NB4 (cell line): ENCODE measurements at places on chromosomes 11 and 22.
A peak's percentile ranks its signal among the peaks of the same experiment; 100 is the strongest.

- DNase-seq, result peak; percentile 56
These were observed 1348.2 kb upstream of the RAG2 start for GRCh38 chr11:37946155-37946766.

- no peak for DNase-seq
These were observed 33.7 kb upstream of the PITPNB start for GRCh38 chr22:27952779-27953178.

DNA sequence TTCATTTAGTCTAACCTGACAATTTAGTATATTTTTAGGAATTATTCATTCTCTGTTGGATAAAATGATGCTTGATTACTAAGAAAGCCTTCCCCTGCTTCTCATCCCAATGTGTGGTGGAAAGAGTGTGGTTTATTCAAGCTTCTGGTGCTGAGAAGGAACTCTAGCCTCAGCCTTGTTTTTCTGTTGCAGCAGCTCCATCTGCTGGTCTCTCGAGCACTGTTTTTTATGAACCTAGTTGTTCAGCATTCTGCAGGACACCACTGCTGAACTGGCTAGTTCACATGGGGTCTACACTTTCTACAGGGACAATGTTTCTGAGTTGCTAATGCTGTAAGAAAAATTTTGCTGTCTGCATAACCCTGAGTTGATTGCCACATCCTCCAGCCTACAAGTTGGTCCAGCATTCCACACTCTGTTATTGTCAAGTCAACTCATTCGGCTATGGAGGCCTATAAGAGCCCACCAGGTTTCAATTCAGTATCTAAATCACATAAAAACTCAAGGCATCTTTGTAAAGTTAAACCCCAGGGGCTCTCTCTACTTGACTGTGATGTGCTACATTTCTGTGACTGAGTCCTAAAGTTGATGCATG is 14.3 kb downstream of the OR2AG2 start:
- peak; percentile 62 for DNase-seq

- DNase-seq, result no peak
These were observed 569.3 kb downstream of the MIAT start for GRCh38 chr22:27226666-27227065.

GRCh38 chr22:46116491-46116958 is 33.8 kb upstream of the PPARA start:
- peak; percentile 89 for DNase-seq

DNA sequence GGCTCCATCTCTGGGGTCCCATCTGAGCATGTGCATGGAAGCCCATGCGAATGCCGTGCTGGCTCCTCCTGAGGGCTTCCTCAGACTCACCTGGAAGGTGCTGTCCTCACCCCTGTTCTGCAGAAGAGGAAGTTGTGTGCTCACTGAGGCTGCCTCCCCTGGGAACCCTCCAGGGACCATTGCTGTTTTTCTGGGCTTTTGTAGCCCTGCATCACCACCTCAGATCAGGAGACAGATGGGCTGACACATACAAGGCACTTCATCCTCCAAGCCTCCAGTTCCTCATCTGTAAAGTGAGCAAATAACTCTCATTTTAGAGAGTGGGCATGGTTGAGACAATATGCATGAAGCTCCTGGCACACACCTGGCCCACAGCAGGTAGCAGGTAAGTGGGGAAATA is 12.1 kb upstream of the LRRC32 start:
- DNase-seq, result peak; percentile 34

DNA sequence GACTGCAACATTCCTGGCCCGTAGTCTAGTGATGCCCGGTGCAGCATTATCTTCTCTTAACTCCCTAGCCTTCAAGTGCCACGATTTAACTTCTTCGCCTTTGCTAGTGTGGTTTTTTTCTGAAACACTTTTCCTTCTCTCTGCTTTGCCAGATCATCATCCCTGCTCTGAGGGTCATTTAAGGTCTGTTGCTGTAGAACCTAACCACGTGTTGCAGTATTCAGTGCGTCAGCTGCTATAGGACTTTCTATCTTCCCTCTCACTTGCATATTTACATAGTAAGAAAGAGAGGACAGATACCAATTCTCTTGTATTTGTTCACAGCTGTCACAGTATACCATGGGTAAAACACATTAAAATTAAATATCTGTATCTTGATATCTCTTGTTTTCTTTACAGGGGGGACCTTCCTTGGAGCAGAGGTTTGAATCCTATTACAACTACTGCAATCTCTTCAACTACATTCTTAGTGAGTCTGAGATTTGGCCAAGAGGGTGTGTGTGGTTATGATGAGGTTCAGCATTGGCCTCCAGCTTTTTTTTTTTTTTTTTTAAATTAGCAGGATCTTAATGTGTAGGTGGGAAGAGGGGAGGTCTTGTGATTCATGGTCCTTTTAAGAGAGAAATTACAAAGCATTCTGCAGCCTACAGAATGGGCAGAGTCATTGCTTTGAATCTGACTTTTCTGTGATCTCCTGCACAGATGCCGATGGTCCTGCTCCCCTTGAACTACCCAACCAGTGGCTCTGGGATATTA is 13.5 kb downstream of the EIF3L start:
- no peak for DNase-seq

DNA sequence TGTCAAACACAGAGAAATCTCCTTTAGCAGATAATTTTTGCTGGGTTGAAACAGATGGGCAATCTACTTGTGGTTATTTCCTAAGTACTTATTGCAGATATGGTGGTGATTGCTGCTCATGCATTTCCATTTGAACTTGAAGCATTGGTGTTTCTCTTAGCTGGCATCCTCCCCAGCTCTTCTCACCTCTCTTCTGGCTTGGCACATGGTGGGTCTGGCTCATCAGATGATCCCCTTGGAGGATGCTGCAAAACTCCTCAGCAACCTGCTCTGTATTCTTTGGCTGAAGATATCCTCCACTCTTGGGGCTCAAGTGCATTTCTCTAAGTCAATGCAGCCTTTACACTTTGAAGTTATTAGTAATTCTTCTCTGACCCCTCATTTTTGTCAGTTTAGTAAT is 87.3 kb upstream of the MYO18B start:
- no peak for DNase-seq

DNA sequence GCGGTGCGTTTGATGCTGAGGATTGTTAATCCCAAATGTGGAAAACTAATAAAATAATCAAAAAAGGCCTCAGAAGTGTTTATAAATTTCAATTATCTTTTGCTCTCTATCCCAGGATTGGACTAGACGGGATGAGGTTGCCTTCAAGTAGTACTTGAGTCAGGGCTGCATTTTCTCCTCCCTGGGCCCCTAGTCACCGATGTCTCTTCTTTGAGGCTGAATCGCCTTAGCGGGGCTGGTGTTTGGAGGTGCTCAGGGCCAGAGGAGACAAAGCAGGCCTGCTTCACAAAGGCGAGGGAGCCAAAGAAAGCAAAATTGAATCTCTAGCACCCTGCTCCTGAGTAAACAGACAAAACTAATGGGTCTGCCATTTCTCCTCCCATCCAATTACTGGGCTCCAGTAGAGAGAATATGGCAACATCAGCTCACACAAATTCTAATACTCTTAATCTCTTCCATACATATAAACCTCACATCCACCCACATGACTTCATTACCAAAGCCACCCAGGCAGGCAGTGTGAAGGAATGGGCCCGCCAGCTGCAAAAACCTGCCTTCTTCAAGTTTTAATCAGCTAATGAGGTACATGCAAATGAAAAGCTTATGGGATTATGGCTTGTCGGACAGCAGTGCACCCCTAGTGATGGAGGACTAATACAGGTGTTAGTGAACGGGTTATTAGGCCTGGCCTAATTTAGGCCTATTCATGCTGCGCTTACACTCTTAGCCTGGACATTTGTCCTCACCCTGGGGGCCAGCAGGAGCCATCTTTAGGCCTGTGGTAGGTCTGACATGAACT is 52.7 kb upstream of the HTATIP2 start:
- no peak for DNase-seq

DNA sequence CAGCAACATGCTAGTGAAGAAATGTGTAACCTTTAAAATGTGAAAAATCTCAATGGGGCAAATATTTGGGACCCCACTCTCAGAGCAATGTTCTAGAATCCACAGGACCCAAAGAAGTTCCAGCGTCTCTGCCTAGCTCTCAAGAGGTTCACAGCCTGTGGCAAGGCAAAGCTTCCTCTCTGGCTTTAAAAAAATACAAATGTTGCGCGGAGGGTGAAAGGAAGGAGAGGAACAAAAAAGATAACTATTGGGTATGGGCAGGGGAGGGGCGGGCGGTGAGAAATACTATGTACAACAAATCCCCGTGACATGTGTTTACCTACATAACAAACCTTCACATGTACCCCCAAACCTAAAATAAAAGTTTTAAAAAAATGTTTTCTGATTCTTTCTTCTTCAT is 53.6 kb downstream of the PITPNB start:
- DNase-seq, result no peak

GRCh38 chr11:126918556-126918955 is 82.0 kb downstream of the KIRREL3 start:
- DNase-seq, result peak; percentile 19

DNA sequence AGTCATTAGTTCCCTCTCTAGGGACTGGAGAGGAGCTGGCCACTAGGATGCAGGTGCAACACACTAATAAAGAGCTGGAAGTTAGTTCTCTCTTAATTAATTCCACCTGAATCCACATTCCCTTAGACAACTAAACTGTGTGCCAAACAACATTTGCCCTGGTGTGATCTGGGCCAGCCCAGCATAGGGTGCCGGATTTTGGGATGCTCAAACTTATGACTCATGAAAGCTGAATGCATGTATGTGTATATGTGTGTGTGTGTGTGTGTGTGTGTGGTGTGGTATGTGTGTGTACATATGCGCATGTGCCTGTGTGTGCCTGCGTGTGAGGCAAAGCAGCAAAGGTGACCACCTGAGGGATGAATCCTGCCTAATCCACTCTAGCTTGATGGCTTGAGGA is 110.7 kb downstream of the EHF start:
- no peak for DNase-seq

GRCh38 chr11:215581-216037 is 8.1 kb downstream of the RIC8A start:
- no peak for DNase-seq

GRCh38 chr11:96366024-96366423 is 23.0 kb upstream of the MAML2 start:
- no peak for DNase-seq

DNA sequence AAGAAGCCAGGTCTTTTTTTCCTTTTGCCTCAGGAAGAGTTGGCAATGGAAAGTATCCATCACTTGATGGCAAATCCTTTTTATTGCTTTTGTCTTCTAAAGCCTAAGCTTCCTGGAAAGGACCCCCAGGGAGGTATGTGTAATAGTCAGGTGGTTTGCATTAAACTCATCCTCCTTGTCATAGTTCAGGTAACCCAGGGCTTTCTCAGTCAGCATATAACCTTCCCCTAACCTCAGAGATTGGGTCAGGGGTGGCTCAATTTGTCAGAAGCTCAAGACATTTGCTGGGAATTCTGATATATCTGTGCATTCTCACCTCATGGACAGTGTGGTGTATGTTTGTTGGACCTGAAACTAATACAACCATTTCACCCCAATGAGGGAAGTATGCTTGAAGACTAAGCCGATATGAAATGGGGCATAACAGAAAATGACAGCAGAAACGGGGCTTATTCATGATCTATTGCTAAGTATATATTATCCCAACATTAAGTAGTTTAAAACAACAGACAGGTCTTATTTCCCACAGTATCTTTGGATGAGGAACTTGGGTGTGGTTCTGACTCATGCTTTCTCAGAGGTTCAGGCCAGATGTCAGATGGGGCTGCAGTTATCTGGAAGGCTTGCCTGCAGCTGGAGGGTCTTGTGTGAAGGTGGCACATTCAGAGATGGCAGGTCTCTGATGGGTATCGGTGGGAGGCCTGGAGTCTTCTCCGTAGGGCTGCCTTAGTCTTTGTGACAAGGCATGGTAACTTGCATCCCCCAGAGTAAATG is 135.8 kb upstream of the SPON1 start:
- no peak for DNase-seq

DNA sequence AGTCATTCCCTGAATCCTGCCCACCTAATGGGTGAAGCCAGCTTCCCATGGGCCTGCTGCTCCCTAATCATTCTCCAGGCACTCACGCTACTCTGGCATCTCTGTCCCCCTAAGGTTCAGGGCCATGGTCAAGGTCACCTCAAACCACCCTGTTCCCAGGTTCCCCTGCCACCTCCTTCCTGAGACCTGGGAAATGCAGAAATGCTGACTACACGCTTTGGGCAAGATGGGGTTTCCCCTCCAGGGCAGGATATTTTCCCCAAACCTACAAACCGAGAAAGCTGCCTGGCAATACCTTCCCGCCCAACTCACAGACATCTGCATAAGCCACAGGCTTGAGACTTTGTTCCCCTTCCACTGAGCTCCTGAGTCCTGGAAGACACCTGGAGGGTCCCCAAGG is 97.6 kb downstream of the FEZ1 start:
- no peak for DNase-seq

- no peak for DNase-seq
These were observed 49.6 kb downstream of the COMMD9 start for GRCh38 chr11:36239636-36240035.

- DNase-seq, result no peak
These were observed 67.9 kb upstream of the WNT7B start for GRCh38 chr22:46044621-46045458.

DNA sequence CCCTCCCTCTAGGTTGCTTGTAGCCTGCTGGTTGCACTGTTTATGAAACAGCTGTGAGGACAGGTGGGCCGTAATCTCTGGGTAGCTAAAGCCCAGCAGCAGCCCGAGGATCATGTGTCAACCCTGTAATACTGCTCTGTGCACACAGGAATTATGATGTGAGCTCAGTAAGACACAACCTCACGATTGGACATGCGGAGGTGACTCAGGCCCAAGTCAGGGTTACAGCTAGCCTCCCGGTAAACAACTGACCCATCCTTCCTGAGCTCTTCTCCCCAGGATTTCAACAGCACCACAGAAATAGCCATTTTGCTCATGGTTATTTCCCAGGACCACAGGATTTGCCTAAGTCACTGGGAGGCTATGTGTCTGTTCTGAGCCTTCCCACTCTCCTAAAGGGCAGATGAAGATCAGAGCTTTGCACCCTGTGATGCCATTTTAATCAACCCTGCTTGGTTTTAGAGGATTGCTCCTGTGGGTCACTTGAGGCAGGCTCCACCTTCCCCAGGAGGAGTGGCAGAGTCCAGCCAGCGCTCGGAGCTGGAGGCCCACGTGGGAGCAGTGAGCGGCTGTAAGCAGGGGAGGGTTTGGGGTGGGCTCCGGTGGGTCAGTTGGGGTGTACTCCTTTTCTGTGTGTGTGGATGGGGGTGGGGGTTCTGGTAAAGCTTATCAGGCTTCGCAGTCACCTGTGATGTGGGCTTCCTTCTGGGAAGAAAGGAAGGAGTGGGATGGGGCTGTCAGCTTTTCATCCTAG is at the start of gene AMPD3:
Gene AMPD3, plus strand, starts transcription at position 387 of the 754 bp plus-strand sequence. CDS start 6,256 bp downstream, outside the sequence.
- peak; percentile 67 for DNase-seq
